ENCODE measurements at places on chromosomes 11 and 22.
A peak's percentile ranks its signal among the peaks of the same experiment; 100 is the strongest.

DNA sequence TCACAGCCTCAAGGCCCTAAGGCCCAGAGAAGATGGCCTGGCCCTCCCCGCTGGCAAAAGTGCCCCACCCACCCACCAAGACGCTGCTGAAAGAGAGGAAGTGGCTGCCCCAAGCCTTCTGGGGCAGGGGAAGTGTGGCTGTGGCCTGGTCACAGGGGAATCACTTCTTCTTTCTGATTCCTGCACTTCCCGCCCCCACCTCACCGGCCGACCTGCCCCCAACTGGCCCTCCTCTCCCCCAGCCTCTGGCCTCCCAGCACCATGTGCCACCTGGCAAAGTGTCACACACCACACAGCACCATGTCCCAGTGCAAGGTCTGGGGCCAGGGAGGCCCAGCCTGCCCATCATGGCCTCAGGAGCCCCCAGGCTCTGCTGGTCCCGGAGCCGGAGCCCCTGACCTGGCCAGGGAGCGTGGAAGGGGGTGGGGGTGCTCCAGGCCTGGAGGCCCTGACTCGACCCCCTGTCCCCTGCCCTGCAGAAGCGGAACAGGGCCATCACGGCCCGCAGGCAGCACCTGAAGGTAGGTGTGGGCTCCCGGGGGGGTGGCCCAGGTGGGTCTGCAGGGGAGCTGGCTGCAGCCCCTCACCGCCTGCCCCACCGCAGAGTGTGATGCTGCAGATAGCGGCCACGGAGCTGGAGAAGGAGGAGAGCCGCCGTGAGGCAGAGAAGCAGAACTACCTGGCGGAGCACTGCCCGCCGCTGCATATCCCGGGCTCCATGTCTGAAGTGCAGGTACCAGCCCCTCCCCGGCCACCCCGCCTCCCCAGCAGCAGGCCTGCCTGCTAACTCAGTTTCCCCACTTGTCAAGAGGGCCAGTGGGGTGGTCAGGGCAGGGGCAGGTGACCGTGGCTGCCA lies 1.4 kb downstream of the TNNI2 start:
- DNase-seq = no peak

DNA sequence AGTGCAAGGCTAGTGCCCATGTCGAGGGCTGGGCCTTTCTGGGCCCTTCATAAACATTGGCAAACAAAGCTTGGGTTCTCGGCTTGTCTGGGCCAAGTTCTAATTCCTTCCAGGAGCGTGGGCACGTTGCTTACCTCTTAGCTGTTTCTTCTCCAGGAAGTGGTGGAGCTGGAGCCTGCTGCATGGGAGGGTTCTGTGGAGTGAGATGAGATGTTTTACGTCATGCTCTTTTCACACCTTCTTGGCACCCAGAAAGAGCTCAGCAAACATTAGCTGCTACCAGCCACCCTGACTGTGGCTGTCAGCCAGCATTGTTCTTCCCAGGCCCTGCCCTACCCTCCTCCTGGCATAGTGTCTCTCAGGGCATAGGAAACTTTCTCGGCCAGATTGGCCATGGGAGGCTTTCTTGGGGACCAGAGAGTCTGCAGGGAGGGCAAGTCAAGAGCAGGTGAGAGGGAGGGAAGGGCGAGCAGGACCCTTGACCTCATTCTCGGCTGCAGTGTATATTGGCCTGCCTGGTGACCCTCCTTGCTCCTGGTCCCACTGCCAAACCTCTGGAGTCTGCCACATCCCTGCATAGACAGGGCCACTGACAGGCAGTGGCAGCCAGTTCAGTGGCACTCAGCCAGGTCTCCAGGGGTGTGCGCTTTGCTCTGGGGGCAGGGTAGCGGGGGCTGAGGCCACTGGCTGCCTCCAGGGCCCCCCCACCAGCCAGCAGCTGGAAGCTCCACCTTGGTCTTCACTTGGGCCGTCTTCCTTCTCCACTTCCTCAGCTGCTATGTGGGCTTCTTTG lies 98.8 kb downstream of the BCR start:
- DNase-seq = peak; percentile 86

DNA sequence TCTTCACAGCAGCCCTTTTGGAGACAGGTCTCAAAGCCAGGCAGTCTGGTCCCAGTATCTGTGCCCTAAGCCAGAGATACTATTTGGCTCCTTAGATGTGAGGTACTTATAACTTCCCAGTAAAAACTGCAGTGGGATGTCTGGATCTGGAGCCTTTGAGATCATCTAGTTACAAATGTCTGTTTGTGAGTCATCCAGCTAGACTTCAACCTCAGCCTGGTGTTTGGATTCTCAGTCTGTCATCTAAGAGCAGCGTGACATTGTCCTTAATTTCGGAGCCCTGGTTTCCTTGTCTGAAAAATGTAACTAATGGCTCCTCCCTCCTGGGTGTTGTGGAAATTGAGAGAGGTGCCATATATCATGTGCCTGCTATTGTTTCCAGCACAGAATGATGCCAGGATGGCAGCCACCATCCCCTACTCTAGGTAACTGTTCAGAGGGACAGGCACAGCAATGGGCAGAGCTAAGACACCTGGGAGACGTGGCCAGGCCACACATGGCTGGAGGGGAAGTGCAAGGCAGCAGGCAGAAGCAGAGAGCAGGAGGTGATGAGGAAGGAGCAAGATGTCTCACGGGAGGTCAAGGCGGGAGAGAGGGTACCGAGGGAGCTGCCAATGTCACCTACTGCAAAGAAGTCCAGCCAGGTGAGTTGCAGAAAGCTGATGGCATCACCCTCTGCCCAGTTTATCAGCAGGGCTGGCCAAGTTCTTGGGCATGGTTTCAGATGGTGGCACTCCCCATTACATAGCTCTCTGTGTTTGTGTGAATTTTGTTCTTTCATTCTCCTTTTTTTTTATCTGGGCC lies 20.6 kb upstream of the ST3GAL4 start:
- no peak for DNase-seq

DNA sequence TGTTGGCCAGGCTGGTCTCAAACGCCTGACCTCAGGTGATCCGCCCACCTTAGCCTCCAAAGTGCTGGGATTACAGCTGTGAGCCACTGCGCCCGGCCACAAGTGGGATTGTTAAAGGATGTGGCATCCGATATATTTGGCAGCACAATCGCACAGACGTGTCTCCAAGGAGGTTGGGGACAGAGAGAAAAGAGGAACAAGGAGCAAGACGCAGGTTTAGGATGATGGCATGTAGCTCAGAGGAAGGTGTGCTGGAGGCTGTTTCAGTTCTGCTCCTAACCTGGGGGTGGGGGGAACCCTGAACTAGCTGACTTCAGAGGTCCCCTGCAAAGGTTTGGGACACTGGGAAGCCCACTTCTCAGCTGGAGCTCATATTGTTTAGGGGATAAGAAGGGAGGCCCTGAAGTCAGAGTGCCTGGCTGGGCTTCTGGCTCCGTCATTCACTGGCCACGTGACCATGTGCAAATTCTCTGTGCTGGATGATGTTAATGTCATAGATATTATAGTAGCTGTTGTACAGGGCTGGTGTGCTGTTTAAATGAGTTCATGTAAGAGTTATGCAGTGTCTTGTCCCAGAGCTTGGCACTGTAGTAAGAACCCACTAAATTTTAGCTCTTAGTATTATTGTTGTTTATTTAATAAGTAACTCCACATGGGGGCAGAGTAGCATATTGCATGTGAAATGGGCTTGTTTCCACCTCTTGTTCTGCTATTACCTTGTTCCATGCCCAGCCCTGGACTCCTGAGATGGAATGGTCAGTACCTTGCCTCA lies 129.7 kb downstream of the ST3GAL4 start:
- DNase-seq = no peak

- DNase-seq = no peak
Measured at GRCh38 chr11:20374741-20375300, 11.3 kb downstream of the HTATIP2 start.

- no peak for DNase-seq
Measured at GRCh38 chr11:92834296-92835020, 135.0 kb upstream of the MTNR1B start.

GRCh38 chr11:92340839-92341238 lies 116.2 kb downstream of the FAT3 start:
- DNase-seq = no peak

DNA sequence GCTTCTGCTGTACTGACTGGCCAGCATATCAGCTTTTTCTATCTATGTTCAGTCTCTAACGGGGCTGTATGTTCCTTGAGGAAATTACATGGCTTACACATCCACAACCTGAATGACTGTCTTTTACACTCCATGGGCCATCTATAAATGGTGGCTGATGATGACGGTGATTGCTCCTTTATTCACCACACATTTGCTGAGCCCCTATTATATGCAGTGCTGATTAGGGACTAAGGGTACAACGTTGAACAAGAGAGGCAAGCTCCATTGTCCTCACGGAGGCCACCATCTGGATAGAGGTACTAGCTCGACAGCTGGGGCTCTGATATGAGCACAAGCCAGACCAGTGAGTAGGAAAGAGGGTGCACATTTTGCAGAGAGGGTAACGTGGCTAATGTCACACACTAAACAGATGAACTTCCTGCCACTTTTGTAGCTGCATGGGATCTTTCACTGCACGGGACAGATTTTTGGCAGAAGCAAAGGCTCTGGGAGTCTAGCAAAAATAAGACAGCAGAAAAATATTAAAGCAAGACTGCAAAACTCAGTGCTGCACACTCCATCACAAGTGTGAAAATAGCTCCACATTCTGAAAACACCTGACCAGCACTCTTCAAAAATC lies 30.6 kb downstream of the DRD2 start:
- no peak for DNase-seq

GRCh38 chr11:128894685-128895084 lies 3.5 kb downstream of the KCNJ5 start:
- DNase-seq = no peak

GRCh38 chr11:123357990-123358827 lies 71.9 kb upstream of the GRAMD1B start:
- no peak for DNase-seq

- DNase-seq = no peak
Measured at GRCh38 chr11:44005063-44005701, 42.6 kb upstream of the ACCSL start.

- peak; percentile 30 for DNase-seq
Measured at GRCh38 chr22:31872209-31872608, 72.1 kb upstream of the YWHAH start.

GRCh38 chr22:41863472-41863871 lies 30.6 kb downstream of the SREBF2 start:
- DNase-seq = no peak

DNA sequence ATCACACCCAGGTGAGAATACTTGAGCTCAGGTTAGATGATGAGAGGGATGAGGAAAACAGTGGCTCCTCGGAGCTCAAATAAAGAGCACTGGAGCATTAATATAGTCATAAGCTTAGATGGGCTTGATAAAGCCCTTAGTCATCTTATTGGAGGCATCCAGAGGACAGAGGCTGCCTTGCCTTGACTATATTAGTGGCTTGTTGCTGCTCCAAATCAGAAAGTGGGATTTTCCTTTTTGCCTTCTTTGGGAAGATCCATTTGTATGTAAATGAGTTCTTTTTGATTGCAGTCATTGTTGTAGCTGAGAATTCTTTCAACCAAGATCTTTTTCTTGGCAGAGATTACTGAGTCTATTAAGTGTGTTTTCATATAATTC lies 18.9 kb downstream of the ADM start:
- no peak for DNase-seq

- DNase-seq = no peak
Measured at GRCh38 chr22:39446239-39446721, 10.5 kb upstream of the MGAT3 start.

DNA sequence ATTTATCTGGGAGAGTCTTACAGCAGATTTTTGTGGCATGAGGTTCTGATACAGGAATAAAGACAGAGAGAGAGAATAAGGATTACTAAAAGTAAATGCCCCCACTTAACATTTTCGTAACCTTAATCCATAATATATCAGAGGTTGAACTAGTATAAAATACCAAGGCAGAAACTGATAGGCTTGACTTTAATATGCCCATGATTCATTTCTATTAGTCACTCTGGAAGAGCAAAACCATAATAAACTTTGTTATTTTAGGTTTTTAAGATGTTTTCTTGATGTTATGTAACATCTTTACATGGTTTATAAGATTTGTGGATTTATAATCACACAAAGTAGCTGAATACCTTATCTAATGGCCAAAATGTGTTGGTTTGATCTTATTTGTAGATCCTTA lies 19.1 kb downstream of the GUCY1A2 start:
- DNase-seq = no peak

DNA sequence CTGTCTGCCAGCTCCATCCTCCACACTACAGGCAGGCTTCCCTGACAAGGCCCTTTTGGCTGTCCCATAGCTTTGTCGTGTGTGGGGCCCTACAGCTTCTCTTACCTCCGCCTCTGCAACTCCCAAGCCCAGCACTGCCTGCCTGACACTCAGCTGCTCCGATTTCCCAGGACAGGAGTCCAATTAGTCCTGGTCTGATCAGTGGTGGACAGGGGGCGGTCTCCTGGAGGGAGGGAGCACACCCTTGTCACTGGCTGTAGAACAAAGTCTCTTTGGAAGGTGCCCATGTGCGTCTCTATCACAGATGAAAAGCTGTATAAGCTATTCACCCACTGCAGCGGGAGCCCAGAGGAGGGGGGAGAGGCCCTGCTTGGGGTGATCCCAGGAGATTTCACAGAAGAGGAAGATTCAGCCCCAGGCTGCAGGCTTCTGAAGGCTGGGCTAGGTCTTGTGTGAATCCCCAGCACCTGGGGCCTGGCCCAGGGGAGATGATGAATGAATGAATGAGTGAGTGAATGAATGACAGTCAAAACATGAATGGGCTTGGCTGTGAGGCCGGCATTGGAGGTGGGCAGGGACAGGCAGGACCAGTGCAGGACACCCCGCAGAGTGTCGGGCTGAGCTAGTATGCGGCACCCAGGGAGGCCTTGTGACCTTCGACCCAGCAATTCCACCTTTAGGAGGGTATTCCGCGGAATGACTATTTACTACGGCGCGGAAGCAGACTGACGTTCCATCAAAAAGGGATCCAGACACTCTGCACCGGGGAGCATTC lies 142.4 kb downstream of the CACNA1I start:
- DNase-seq = no peak

GRCh38 chr11:34926831-34927132 lies 10.4 kb downstream of the PDHX start:
- no peak for DNase-seq

DNA sequence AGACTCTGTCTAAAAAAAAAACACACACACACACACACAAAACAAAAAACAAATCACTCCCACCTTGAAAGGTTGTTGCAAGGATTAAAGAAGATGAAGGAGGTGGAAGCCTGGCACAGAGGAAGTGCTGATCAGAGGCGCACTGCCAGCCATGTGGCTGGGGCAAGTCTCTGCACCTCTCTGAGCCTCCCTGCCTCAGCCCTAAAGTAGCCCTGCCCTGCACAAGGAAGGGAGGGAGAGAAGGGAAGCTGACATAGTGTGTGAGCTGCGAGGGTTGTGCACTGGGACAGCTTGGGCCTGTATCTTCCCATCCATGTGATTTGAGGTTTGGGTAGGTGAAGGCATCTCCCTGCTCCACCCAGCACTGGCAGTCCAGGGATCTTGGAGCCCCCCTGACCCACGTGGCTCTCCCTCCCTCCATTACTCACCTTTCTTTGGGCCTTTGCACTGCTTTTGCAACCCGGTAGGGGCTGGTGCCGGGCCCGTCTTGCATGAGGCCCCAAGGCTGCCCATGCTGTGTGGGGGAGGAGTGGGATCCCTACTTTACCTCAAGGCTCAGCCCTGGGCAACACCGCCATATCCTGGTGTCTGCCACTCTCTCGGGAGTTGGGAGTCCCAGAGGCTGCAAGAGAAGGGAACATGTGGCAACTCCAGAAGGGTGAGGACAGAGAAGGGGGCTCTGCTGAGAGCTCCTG lies 30.5 kb downstream of the IFT27 start:
- DNase-seq = no peak
